ENCODE measurements at places on chromosomes 4 and X. TPM values are rescaled to one million over a fixed set of nuclear protein-coding genes. Genes with fewer than 3 reads are reported as not detected.
A peak's percentile ranks its signal among the peaks of the same experiment; 100 is the strongest.

GRCh38 chrX:81412428-81412827, 210.5 kb downstream of the SH3BGRL start:
- DNase-seq: no peak

GRCh38 chr4:92047209-92047875, 256.4 kb upstream of the GRID2 start:
- DNase-seq: peak; percentile 12

NEIL3 gene
- 2.1 TPM for polyA plus RNA-seq

- DNase-seq: no peak
These were observed 205.3 kb downstream of the ARAP2 start for GRCh38 chr4:36039026-36039425.

GRCh38 chrX:52852110-52852860, 15.6 kb downstream of the XAGE3 start:
- DNase-seq: no peak
